ENCODE measurements at places on chromosomes 1 and 21.

DNA sequence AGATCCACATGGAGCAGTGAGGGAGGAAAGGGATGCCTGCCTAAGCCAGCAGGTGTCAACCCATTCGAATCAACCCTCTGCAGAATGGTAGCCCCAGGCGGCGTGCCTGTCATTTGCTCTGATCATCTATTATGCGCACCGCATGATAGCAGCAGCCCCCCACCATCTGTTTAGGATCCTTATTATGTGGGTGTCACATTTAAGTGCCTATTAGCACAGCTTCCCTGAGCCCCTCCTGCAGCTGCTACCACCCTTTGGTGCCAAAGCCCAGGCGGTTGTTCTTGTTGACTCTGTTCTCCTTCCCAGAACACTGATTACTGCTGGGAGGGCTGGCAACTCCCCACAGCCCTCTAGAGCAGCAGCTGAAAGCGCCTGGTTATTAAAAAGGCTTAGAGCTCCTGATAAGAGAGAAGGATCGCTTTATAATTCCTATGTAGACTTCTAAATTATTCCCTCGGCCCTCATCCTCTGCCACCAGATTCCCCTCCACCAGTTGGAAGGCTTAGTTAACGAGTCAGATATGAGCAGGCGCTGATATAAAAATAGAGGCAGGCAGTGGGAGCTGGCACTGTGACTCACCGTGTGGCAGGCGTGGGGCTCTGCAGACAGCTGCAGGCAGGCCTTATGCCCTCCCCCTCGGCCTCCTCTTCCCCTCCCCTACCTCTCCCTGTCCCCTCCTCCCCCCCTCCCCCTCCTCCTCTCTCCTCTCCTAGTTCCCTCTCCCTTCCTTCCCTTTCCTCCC lies 23.0 kb downstream of the ACTA1 start:
- no peak for DNase-seq

DNA sequence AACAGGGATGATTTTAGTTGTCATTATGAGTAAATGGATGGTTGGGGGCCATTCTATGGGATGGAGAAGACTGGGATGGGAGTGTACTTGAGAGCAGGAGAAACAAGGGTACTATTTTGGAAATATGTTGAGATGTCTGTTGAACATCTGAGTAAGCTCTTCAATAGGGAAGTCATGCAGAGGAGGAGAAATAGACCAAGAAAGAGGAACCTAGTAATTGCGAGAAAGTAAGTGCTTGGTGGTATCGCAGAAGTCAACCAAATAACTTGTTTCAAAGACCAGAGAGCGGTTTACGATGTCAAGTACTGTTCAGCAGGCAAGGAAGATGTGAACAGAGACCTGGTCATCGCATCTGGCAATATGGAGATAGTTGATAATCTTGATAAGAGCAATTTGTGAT lies 22.4 kb upstream of the CHRM3 start:
- DNase-seq, result no peak

GRCh38 chr1:8239039-8239305 lies 78.9 kb upstream of the SLC45A1 start:
- DNase-seq, result no peak

- no peak for DNase-seq
Observed at GRCh38 chr1:208209286-208209685, 34.9 kb downstream of the PLXNA2 start.

- peak; percentile 31 for DNase-seq
Observed at GRCh38 chr21:45228171-45228641, 59.5 kb downstream of the POFUT2 start.

GRCh38 chr1:17924578-17924977 lies 169.4 kb downstream of the ACTL8 start:
- DNase-seq, result no peak

DNA sequence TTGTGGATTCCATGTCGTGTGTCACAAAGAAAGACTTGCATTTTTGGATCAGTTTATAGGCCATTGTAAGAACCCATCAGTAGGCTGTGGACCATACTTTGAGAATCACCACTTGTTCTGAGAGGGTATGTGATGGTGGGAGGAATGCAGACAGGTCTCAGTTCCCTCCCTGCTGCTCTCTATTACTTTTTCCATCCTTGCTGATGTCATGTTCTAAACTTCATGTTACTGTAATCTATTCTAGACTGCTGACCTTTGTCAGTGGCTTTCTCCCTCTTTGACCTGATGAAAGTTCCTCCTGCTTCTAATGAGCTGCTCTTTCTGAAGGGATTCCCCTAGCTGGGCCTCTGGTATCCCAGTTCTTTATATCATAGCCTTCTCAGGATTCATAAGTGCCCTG lies 46.1 kb downstream of the ST3GAL3 start:
- no peak for DNase-seq

- no peak for DNase-seq
Observed at GRCh38 chr1:47434051-47434842, 3.6 kb upstream of the FOXD2 start.

DNA sequence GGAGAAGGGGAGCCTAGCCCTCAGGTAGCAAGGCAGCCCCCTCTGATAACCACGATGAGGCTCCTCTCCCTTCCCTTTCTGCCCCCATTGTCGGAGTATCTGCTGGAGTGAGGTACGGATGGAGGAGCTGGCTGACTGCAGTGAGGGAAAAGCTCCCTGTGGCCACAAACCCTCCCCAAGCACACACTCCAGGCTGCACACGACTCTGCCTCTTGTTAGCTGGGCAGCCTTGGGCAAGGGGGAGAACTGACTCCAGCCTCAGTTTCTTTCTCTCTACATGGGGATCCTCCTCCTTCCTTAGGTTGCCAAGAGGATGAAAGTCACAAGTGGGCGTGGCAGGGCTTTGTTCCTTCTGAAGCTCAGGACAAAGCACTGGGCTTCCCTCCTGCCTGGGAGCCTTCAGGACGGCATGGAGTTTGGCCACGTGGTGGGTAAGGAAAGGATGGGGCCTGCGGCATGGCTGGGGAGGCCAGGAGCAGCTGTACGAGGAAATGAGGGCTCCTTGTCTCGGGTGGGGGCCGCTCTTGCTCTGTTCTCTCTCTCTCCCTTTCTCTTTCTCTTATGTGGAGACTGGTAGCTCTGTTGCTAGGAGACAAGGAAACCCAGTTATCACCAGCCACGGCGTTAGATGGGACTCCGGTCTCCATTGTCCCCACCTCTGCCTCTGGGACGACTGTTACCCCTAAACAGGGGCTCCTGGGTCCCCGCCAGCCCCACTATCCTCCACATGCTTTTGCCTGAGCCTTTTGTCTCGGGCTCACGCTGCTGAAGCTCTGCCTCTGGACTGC lies 39.7 kb downstream of the LRP8 start:
- no peak for DNase-seq

- DNase-seq, result no peak
Observed at GRCh38 chr1:183293241-183293640, 107.2 kb downstream of the LAMC2 start.

DNA sequence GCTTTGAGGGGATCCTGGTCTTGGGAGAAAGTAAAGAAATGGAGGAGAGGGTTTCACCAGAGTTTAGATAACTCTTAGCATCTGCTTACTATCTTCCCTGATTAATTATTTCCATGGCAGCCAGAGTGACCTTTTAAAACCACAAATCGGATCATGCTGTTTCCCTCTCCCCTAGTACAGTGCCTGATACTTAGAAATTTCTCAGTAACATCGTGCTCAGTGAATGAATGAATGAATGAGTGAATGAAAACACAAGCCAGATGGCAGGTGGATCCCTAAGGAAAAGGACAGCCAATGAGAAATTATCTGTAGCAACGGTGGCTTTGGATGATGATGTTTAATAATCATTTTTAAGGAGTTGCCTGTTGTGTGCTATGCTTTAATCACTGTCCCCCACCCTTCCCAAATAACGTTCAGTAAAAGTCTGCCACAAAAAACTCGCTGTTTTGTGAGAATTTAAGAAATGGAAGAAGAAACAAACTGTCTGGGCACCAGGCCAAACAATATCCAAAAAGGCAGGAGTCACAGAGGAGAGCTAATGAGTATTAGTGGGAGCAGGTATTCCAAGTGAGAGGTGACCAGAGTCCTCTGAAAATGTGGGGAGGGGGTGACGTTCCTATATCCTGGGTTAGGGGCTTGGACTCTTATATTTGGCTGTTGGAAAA lies 737 bp upstream of the SMAP2 start:
- no peak for DNase-seq

GRCh38 chr1:89489047-89489729 lies 35.4 kb upstream of the LRRC8B start:
- no peak for DNase-seq

- no peak for DNase-seq
Observed at GRCh38 chr1:1419363-1419812, 1.7 kb downstream of the ANKRD65 start.

DNA sequence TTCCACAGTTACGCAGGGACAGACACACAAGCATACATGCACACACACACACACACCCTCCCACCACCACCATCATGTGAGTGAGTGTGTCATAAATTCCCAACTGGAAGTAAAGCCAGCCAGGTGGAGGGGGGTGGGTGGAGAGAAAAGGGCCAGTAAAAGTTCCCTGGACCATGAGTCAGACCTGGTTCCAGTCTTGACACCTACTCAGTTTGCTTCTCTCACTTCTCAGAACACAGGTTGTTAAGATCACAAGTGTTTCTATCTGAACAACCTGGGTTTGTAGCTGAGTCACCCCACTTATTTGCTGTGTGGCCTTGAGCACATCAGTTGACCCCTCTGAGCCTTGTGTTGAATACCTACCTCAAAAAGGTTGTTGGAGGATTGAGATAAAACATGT lies 9.6 kb downstream of the EPHA10 start:
- DNase-seq, result no peak

- no peak for DNase-seq
Observed at GRCh38 chr1:65681096-65681495, 111.6 kb upstream of the PDE4B start.

DNA sequence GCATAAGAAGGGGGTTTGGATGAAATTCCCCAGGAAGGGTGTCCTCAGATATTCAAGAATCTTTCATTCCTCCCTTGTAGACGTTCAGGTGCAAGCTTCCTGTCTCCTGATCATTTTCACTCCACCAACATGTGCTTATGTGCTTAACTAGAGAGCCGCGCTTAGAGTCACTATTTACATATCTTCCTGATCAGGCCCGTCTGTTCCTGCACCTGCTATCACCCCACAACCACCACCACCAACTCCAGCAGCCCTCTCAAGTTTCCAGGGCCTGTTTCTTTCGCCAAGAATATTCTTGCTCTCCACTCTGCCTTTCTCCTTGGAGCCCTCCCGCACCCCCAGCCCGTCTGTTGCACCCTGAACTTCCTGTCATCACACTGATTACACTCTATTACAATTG lies 113.4 kb downstream of the SPSB1 start:
- DNase-seq, result no peak

GRCh38 chr1:234062166-234062565 lies 157.7 kb downstream of the SLC35F3 start:
- DNase-seq, result no peak

GRCh38 chr1:197384471-197384870 lies 116.4 kb downstream of the CRB1 start:
- no peak for DNase-seq

DNA sequence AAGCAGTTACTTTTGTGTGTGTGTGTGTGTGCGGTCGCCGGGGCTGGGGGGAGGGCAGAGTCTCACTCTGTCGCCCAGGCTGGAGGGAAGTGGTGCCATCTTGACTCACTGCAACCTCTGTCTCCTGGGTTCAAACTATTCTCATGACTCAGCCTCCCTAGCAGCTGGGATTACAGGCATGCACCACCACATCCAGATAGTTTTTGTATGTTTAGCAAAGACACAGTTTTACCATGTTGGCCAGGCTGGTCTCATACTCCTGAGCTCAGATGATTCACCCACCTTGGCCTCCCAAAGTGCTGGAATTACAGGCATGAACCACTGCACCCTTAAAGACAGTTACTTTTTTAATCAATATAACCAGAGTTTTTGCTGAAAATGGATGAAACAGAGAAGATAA lies 207.0 kb downstream of the PTPRC start:
- DNase-seq, result no peak

DNA sequence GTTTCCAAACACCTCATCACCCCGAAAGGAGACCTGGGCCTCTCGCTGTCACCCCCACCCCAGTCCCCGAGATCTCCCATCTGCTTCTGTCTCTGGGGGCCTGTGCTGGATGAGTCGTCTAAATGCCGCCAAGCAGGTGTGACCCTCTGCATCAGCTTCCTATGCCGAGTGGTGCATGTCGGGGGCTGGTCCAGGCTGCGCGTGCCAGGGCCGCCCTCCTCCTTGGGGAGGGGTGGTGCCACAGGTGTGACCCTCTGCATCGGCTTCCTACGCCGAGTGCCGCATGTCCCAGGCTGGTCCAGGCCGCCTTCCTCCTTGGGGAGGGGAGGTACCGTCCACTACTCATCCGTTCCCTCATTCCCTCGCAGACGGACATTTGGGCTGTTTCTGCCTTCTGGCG lies 115.7 kb downstream of the PRDM16 start:
- no peak for DNase-seq

DNA sequence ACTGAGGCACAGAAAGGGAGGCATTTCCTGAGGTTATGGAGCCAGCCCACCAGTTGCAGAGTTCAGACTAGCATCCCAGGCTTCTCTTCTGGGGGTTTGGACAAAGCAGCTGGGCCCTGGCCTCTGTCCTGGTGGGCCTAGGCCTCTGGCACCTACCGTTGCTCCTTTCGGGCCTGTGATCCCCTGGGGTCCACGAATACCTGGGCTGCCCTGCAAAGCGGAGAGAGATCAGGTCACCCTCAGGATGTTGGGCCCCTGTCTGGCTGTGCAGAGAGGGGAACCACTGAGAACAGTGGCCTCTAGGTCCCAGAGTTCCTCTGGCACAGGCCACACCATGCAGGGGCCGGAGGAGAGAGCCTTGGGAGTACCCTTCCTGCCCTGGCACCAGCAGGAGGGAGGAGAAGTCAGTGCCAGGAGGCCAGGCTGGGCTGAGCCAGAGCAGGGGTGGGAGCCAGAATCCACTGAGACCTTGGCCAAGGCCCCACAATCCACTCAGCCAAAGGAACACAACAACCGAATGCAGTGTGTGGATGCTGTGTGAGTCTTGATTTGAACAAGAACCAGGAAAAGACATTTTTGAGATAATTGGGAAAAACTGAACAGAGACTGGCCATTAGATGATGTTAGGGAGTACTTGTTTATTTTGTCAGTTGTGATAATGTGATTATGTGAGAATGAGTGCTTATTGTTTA lies 8.9 kb downstream of the COL9A2 start:
- DNase-seq, result no peak

GRCh38 chr1:53505891-53506290 lies 46.7 kb downstream of the DMRTB1 start:
- no peak for DNase-seq

DNA sequence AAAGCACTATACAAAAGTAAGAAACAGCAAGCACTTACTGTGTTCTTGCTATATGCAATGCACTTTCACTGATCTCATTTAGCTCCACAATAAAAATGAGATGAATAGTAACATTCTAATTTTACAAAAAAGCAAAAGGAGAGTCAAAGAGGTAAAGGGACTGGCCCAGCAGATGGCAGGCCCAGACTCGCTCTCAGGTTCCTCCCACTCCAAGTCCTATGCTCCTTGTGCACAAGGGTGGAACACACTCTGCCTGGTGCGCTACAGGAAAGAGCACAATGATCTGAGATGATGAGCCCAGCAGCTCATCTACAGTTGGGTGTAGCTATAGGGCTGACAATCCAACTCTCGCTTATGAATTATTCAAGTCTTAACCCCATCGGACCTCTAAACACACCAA lies 94.1 kb upstream of the LYST start:
- DNase-seq, result no peak
